ENCODE measurements at places on chromosomes 2 and 18.

DNA sequence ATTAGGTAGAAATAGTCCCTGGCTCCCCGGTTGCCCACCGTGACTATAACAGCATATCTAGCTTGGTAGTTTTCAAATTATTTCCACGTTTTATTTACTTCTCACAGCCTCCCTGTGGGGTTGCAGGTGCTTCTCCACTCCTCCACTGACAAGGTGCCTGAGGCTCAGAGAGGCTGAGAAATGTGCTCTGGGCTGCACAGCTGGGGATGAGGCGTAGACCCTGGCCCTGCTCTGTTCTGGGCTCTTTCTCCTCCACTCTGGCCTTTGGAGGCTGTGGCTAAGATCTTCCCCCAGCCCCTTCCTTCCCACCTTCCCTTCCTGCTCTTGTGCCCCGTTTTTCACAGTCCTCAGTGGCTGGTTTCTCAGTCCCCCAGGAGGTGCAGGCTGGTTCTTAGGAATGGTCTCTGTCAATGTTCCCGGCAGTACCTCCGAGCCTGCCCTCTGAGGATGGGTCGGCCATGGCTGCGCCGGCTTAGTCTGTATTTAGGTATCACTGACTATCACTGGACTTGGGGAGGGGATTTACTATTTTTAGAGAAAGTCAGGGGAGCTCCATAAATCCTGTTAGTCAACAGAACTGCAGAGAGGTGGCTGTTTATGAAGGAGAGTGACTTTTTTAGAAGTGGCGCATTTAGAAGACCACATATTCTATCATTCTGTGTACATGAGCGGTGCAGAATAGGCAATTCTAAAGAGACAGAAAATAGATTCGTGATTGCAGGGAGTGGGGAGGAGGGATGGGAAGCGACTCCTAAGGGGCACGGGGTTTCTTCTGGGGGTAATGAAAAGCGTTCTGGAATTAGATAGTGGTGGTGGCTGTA is 35.0 kb downstream of the HPCAL1 start:
- DNase-seq = no peak

GRCh38 chr2:195861821-195862220 is 204.8 kb downstream of the SLC39A10 start:
- no peak for DNase-seq

DNA sequence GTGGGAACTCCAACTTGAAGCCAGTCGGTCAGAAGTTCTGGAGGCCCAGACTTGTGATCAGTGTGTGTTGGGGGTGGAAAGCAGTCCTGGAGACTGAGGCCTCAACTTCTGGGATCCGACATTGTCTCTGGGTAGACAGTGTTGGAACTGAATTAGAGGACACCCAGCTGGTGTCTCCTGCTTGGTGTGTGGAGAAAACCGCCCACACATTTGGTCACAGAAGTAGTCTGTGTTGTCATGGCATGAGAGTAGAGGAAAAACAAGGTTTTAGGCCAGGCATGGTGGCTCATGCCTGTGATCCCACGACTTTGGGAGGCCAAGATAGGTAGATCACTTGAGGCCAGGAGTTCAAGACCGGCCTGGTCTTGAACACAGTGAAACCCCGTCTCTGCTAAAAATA is 51.5 kb downstream of the PUM2 start:
- DNase-seq = no peak

DNA sequence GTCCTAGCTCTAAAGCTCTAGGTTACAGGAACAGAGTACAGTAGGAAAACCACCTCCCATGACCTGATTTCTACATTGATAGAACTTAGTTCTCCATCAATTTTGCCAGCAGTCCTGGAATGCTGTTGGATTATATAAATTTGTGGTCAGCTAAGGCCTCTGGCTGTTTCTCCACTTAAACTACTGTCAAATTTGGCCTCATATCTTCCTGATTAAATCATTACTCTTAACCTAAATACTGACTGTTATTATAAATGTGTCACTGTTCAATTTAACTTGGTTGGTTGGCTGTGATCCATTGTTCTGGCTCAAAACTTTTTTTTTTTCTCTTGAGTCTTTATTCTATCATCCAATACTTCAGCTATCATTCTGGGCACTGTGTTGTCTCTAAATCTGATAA is 71.2 kb downstream of the TGFA start:
- DNase-seq = no peak

DNA sequence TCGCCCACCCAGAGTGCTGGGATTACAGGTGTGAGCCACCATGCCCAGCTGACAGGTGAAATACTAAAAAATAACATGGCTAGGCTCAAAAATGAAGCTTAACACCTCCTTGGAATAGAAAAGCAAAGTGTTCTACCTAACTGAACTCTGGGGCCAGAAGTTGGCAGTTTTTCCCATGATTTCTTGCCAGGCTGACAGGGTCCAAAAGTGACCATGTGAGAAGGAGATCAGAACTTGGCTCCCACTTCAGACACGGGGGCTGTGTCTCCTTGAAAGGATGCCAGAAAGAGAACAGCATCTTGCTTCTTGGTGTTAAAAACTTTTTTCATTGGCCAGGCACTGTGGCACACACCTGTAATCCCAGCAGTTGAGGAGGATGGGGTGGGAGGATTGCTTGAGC is 47.0 kb downstream of the BMPR2 start:
- DNase-seq = no peak

DNA sequence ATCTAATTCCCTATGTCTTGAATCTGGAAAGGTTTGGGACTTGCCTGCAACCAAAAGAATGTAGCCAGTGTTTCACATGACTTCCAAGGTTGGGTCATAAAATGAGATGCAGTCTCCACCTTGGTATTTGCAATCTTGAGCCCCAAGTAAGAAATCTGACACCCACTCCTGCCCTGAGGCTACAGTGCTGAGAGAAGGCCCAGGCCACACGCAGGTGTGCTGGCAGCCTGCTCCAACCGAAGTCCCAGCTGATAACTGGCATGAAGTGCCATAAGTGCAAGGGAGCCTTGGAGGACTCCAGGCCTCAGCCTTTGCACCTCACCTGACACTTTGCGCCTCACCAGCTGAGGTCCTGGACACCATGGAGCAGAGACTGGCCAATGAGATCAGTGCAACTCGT is 182.7 kb downstream of the ANAPC1 start:
- no peak for DNase-seq

DNA sequence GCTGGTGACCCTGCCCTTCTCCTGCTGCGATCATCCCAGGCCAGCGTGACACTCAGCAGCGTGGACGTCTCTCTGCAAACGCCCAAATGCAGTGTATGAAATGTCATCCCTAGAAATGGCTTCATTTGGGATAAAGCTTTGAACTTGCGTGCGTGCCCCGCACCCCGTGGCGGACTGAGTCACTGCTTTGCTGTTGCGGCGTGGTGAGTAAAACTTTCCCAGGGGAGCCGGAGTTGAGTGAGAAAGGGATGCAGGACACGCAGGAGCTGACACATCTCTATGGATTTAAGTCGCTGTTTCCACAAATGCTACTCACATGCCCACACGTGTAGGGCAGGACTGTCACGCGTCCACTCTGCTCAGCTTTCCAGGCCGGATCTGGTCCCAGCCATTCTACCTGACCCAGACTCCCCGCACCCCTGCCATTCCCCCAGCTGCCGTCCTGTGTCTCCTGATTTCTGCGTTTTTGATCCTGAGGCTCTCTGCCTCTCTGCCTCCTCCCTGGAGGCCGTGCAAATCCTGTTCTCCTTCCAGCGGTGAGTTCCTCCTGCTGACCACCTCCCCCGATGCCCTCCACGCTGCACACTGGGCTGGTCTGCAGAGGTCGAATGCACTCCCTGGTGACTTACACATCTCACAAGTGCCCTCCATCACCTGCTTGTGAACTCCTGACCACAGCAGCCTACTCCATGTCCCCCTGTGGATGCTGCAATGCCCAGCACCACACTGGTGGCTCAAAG is 88.9 kb downstream of the MBP start:
- DNase-seq = no peak

DNA sequence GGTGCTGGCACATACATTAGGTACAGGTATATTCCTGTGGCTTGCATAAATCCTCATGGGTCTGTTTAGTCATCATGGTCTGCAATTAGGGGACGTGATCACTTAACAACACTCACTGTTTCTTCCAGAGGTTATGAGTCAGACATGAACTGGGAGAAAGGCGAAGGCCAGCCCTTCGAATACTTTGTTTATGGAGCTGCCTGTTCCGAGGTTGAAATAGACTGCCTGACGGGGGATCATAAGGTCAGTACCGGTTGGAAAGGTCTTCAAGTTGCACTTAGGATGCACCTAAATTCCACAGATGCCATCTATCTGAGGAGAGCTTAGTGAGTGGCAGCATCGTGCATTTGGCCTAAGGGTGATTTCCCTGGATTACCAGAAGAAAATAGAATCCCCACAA is 76.9 kb downstream of the AOX1 start:
- no peak for DNase-seq

DNA sequence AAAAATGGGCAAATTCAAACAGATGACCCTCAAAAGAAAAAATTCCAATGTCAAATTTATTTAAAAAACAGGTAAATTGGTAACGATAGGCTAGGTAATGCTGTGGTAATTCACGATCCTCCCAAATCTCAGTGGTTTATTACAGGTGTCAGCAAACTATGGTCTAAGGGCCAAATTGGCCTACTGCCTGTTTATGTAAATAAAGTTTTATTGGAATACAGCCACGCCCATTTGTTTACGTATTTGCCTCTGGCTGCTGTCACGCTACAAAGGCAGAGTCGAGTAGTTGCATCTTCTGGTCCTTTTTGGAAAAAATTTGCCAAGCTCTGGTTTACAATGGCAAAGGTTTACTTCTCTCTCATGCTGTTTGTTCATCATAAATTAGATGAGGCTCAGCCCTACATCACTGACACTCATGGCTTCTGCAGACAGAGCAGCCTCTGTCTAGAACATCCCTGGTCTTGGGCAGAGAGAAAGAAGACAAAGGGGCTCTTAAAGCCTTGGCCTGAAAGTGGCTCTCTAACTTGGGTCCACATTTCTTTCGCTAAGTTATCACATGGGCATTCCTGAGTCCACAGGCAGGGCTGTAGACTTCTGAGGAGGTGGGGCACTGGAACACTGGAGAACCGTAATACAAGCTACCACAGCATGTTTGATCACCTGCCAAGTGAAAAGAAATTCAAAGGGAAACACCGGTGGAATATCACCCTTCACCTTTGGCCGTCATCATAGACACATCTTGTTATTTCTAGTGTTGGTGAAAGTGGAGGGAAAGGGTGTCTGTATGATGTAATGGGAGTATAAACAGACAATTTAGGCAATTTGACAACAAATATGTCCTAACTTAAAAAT is 34.8 kb downstream of the SP110 start:
- DNase-seq = no peak

DNA sequence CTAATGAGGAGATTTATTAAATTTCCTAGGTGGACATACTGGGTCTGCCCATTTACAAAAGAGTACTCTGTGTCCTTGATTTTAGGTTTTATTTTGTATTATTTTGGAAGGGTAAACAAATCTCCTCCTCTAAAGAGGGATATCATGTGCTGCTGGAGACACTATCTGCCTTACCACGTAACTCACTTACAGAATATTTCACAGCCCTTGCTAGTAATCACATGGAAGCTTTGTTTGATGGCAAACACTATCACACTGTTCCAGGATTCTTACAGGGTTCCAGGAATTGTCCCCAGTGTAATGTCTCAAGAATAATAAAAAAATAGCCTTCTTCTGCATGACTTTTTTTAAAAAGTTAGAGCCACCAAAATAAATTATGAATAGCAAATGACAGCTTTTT is 29.2 kb upstream of the ACVR1C start:
- DNase-seq = no peak

Measured in right forelimb (tissue), 1 donor.